Activated CD4-positive, alpha-beta T cell treated with anti-CD3 and anti-CD28 coated beads, Interleukin-2, amount 50 U/mL, for 1 hour (primary cell): ENCODE measurements at places on chromosomes 6 and 20.
A peak's percentile ranks its signal among the peaks of the same experiment; 100 is the strongest.

GRCh38 chr6:122289762-122290539 is 109.5 kb upstream of the HSF2 start:
- DNase-seq, result no peak

DNA sequence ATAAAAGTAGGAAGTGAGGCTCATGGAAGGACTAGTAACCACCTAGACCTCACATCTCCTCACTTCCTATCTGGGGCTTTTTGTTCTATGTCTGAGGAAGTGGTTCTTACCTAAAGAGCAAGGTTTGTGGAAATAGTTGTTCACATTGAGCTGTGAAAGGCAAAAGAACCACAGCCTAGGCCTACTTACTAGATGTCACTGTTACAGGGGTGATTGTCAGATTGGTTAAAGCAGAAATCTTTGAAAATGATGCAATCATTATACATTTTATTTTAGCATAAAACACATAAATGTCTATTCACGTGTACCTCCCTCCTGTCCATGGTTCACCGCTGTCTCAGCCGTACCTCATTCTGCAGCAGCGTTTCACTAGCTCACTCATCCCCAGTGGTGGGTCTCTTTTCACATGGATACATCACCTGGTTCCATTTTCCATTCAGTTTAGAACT is 268.8 kb downstream of the TMEM242 start:
- DNase-seq, result peak; percentile 24

- no peak for DNase-seq
These were observed 67.9 kb downstream of the TRMT11 start for GRCh38 chr6:126054258-126054702.

- peak; percentile 23 for DNase-seq
These were observed 120.0 kb upstream of the AGPAT4 start for GRCh38 chr6:161393839-161394364.

DNA sequence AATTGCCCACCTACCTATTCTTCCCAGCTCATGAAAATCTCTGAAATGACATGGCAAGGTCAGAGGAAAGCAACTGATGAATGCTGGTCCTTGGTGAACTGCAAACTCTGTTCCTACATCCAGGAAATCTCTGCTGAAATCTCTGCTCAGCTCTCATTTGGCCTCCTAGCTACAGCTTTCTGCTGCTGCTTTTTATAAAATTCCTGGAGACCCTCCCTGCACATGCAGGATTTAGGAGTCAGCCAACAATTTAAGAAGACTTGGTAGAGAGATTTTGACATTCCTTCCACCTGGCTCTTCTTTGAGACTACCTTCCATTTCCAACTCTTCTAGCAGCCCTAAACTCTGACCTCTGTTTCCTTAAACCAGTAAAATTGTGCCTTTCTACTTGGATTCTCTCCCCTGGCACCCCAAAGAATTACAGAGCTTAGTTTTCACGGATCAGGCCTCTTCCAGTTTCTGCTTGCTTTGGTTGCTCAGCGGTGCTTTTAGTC is 55.5 kb downstream of the PDE7B start:
- DNase-seq, result no peak

DNA sequence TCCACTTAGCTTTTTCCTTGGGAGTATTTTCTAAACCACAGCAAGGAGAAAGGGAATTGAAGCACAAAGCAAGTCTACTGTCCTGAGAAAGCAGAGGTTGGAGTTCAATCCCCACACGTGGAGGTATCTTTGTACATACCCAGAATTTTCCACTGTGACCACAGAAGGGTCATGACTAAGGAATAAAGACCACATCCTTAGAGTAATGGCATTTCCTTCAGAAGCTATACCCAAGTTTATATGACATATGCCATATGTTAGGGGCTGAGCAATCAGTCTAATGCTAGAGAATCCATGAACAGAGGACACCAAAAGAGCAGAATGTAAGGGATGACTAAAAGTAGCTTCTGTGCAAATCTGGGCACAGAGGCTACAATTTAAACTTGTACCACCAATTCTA is 46.4 kb downstream of the ATG5 start:
- DNase-seq, result no peak

GRCh38 chr6:118659513-118660217 is 8.3 kb upstream of the CEP85L start:
- no peak for DNase-seq

- DNase-seq, result no peak
These were observed 95.8 kb downstream of the CCDC170 start for GRCh38 chr6:151589667-151590066.

DNA sequence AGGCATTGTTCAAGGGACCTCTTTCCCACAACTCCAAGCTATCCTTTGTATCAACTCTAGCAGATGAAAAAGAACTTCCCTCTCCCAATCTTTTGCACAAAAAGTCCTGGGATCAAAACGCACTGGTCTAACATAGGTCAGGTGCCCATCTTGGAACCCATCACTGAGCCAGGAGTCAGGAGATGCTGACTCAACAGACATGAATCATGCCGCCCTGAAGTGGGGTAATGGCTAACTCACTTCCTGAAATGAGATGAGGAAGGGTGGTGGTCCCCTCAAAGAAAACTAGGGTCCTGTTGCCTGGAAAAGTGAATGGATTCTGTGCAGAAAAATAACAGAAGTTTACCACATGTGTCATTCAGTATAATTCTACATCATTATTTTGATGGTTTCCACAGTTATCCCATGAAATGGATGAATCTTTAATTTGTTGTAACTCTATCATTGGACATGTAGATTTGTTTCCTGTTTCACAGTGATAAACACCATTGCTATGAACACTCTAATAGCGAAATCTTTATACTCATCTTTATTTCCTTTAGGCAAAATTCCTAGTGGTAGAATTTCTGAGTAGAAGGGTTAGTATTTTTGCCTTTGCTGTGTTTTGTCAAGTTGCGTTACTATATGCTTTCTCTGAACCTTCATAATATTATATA is 151.3 kb downstream of the SLC16A10 start:
- DNase-seq, result no peak

DNA sequence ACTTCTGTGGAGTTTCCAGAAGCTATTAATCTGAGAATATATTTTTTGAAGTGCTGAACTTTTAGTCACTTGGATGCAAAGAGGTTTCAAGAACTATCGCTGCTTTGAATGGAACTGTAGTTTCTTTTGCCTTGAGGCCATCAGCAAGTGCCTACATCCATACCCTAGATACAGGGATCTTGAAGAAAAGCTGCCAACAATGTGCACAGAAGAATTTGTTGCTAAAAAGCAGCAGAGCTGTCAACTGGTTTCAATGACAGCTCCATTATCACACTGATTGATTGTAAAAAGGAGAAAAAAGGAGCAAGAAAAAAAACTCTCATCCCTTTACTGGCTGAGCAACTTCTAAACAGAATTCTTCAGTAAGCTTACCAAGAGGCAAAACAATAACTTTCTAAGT is 251.0 kb upstream of the NRSN1 start:
- no peak for DNase-seq

DNA sequence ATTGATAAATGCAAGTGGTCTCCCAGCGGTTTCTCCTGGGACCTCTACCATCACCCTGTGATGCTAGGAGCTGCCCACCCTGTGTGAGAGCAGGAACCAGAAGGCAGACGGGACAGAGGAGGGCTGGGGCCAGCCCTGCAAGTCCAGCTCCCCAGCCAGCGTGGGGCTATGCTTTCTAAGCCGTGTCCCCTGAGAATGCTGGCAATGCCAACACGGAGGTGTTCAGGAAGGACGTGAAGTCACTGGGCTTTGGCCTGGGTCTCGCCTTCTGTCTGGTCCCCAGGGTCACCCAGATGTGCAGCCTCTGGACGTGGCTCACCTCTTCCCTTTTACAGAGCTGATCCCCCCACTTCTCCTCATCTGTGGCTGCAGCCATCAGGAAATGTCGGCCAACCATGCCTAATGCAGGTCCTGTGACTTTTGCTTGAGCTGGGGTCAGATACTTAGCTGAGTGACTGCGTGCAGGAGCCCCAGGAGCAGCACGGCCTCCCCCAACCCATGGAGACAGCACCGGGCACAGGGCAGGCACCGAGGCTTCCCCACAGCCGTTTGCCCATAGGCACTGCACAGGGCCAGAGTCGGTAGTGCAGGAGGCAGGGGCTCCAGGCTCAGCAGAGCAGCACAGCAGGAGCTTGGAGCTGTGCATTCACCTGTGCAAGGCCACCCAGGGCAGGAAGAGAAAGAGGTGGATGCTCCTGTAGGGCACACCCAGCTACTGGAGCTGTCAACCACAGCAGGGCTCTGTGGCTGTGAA is 66.2 kb downstream of the GNAS-AS1 start:
- DNase-seq, result no peak

- no peak for DNase-seq
These were observed 87.8 kb downstream of the PLCB4 start for GRCh38 chr20:9156529-9157280.

DNA sequence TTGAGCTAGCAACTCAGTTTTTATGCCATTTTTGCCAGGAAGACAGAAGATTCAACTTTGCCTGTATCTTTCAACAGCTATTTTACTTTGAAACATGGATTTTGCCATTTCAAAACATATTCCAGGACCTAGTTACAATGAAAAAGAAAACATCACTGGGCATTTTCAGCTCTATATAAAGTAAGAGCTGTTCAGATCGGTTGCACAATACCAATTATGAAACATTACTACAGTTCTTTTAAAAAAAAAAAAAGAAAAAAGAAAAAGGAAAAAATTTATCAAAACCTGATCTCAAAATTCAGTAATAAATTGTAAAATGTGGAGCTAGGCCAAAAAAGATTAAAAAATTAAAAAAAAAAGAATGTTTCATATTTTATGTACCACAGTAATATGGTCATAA is 15.6 kb downstream of the BCLAF1 start:
- no peak for DNase-seq

- DNase-seq, result no peak
These were observed 10.5 kb upstream of the TAB2 start for GRCh38 chr6:149306967-149307366.

- no peak for DNase-seq
These were observed 200.3 kb downstream of the EDN1 start for GRCh38 chr6:12490351-12490903.

DNA sequence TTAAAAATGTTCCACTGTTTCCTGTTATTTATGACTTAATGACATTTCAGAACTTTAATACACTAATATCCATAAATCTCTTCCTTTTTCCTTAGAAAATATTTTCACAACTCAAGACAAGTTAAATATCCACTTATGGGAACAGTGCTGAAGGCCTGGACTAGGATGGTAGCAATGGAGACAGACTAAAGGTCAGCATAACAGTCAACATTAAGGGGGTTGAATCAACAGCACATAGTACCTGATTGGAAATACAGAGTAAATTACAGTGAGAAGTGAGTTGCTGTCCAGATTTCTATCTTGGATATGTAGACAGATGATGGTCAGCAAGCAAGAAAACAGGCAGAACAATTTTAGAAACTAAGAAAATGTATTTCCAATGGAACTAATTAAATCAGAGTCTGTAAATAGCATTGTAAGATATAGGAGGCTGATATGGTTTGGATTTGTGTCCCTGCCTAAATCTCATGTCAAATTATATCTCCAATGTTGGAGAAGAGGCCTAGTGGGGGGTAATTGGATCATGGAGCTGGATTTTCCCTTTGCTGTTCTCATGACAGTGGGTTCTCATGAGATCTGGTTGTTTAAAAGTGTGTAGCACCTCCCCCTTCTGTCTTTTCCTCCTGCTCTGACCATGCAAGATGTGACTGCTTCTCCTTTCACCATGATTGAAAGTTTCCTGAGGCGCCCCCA is 682.7 kb downstream of the MAFB start:
- no peak for DNase-seq

DNA sequence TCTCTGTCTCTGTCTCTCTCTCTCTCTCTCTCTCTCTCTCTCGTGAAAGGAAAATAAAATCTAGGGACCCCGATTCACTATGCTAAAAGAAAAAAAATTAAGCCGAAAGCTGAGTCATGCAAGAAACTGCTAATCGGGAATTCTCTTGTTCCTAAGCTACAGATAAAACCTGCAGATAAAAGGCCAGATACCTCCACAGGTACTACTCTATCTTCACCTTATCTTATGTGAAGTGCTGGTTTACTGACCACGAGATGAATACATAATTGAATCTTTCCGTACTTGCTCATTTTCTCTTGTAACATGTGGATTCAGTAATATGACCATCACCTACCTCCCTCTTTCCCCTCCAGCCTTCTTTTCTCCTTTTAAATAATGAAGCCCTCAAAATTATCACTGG is 120.5 kb downstream of the RFX6 start:
- no peak for DNase-seq

- DNase-seq, result no peak
These were observed 1292.6 kb upstream of the MAP3K7 start for GRCh38 chr6:91879386-91879995.

DNA sequence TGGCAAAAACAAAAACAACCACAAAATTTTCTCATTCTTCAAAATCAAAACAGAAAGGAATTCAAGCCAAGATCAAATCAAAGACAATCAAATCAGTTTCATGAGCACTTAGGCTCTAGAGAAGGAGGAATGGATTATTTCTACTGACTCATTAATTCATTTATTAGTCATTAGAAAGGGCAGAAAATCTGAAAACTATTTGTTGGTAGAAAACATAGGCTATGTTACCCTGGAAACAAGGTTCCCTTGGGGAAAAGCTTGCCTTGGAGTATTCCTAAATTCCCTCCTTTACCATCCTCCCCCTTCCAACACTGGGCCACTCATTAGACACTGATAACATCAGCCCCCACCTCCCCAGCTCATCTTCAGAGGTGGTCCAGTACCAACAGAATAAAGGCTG is 17.5 kb downstream of the KIF16B start:
- DNase-seq, result no peak

DNA sequence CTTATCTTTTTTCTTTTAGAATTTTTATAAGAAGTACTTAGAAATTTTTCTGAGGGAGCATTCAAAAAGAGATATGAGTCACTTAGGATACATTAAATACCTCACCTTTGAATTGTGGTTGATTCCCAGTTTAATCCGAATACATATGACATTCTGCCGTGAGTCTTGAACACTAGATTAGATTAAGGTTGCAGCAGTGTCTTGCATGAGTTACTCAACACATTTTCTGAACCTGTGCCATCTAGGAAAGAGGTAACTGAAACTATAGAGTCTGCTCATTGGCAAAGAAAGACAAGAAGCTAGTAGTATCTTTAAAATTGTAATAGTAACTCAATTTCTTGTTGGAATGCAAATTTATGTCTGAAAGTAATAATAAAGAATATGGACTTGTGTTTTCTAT is 14.9 kb downstream of the PEX3 start:
- no peak for DNase-seq

- DNase-seq, result no peak
These were observed 24.8 kb upstream of the PHACTR3 start for GRCh38 chr20:59579404-59580145.

GRCh38 chr6:73339340-73339739 is 14.7 kb downstream of the DPPA5 start:
- no peak for DNase-seq

- no peak for DNase-seq
These were observed 70.9 kb downstream of the PACRG start for GRCh38 chr6:162798546-162799266.
